Activated T-helper 9 cell treated with anti-CD3 and anti-CD28 coated beads, Interleukin-2, amount 50 U/mL, for 16 hours (primary cell): ENCODE measurements at places on chromosomes 2 and 18.
A peak's percentile ranks its signal among the peaks of the same experiment; 100 is the strongest.

GRCh38 chr2:74327627-74328026 is 15.6 kb downstream of the SLC4A5 start:
- DNase-seq = no peak

GRCh38 chr18:54964741-54965140 is 5.5 kb upstream of the CCDC68 start:
- DNase-seq = no peak

DNA sequence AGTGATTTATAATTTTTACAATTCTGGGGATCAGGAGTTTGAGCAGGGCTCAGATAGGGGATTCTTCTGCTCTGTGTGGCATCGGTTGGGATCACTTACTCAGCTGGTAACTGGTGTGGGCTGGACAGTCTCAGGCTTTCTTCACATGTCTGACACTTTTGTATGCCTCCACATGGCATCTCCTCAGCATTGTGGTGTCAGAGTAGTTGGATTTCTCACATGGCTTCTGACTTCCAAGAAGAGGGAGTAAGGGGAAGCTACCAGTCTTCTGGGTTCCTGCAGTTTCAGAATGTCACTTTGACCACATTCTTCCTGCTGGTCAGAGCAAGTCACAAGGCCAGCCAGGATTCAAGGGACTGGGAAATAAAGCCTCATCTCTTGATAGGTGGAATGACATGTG is 55.6 kb downstream of the NCOA1 start:
- DNase-seq = no peak

- DNase-seq = no peak
Observed at GRCh38 chr2:174632841-174633622, 35.4 kb upstream of the WIPF1 start.

GRCh38 chr2:184875911-184876310 is 277.6 kb downstream of the ZNF804A start:
- no peak for DNase-seq

GRCh38 chr2:96267159-96267971 is 1.3 kb downstream of the CIAO1 start:
- peak; percentile 12 for DNase-seq

DNA sequence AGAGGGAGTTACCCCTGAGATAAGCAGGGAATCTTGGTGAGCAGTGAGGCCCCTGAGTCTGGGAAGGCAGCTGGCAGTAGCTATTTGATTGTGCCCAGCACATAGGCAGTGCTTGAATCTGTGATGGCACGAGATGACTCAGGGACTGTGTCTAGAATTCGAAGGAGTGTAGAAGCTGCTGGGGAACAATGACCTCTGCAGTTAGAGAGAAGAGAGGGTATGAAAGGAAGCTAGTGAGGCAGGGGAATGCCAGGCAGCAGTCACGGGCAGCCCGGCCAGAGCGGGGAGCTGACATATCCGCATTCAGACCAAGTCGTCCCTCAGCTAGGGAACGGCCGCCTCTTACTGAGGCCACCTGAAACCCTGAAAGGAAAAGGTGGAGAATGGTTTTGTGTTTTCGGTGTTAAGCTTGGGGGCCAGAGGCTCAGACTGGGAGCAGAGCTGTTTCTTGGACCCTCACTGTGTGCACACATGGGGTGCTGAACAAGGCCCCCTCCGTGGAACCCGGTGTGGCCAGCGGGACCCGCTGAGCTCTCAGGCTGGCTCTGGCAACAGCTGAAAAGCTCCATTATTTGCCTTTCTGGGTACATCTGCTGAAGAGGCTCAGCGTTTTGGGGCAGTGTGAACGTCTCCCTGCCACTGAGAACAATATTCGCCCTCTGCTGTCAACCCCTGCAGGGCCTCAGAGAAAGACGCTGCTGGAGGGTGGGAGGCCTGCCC is 32.9 kb downstream of the ARHGEF4 start:
- DNase-seq = no peak

GRCh38 chr18:4455113-4455811 is at the start of gene DLGAP1:
TSS of gene DLGAP1 (minus strand) at chr18:4455307.
- no peak for DNase-seq

- DNase-seq = no peak
Observed at GRCh38 chr2:162731917-162732804, 106.4 kb downstream of the KCNH7 start.

DNA sequence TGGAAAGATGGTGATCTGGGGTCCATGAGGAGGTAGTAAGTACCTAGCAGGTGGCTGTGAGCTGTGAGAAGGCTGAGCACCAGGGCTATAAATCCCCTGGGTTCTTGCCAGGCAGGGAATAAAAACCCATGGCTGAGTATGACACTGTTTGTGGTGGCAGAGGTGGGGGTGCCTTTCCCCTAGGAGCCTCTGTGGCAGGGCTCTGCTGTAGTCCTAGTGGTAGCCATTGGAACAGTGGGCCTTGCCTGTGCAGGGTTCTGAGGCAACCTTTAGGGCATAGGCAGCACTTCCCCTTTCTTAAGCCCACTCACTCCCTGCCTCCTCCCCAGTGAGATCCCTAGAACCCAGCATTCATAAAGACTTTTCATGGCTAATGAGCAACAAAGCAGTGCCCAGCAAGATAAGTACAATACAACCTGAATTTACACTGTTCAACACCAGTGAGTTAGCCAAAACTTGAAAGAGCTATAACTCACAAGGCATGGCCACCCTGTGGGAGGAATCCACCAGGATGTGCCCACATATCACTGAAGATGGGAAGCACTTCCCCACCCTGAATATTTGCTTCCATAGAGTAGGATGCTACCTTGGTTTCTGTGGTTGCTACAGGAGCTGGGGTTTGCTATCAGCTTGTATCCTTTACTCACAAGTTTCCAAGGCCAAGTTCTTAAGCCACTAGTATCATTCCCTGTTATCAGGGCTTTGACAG is 100.9 kb upstream of the NEUROD1 start:
- no peak for DNase-seq

DNA sequence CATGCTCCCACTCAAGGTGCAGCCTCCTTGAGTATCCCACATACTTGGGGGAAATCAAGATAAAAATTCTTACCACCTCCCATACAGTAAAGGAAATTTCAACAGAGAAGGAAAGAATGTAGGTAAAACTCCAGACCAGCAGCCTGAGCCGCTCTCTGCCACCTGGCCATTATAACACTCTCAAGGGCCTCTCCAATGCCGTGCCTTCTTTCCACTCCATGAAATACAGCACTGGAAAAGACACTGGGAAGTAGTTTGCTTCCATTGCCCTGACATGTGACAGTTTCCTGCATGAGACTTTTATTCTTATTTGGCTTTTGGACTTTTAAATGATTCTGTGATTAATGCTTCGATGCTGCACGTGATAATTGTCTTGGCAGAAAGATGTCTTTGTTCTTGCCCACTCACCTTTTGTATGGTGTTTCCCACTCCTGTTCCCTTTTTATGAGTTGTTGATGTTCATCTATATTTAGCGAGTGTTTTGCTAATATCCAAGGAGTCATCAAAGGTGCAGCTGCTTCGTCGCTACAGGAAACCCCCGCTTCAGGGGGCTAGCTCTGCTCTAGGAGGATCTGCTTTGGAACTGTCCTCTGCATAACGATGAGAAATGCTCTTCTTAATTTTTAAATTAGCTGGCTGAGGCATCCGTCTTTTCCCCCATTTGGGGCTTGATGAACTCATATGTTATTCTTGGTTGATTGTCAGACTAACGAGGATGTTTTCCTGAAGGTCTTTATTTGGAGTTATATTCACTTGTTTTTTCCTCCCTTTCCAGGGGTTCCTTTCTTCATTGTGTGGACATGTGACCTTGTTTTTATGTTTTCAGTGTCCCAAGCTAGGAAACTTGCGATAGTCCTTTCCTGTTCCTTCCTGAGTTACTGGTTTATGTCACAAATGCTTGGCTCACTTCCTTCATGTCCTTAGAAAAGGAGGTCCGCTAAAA is 179.4 kb downstream of the TXNL1 start:
- DNase-seq = no peak

DNA sequence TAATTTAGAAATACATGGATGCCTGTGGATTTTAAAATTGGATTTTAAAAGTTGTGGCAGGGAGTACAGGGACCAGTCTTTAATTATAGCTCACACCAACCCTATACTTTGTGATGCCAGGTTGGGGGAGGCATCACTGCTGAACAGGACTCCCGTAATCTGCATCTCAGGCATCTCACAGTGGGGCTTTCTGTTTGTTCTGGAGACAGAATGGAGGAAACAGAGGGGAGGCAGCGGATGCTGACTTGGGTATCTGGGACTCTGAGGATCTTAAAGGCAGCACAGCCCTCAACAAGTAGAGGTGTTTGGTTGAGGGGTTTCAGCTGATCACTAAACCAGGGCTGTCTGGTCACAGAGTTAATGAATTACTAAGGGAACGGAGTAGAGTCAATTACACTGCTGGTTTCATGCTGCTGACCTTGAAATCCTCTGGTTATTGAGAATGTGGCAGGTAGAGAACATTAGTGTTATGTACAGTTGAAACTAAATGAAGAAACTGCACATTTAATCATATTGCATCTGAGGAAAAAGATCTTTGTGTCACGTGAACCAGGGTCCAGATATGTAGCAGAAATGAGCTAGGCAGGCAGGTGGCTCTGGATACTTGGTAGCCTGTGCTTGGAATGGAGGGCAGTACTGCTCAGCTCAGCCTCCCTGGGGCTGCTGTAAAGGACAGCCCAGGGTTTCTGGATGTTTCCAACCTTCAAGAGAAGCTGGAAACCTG is 40.3 kb downstream of the FHOD3 start:
- no peak for DNase-seq

GRCh38 chr2:198232281-198232680 is 427.9 kb downstream of the PLCL1 start:
- DNase-seq = no peak

DNA sequence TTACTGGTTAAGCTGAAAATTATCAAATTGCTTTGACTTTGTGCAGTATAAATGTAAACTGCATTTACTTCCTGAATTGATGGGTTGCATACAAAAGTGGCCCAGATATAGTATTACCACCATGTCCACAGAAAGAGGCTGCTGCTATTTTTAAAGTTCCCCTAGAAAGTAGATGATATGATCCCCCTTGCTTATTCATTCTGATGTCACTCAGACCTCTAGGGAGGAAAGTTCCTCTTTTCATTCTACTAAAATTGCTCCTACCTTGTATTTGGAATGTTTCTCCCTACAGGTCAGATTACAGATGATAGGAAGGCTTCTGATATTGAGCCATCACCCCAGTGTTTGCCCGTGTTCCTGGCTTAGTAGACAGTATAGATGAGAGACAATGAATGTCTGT is 247.6 kb upstream of the TNP1 start:
- no peak for DNase-seq

GRCh38 chr2:23456881-23457760 is 72.1 kb downstream of the KLHL29 start:
- no peak for DNase-seq

- DNase-seq = no peak
Observed at GRCh38 chr2:147086715-147087114, 758.1 kb upstream of the ACVR2A start.

DNA sequence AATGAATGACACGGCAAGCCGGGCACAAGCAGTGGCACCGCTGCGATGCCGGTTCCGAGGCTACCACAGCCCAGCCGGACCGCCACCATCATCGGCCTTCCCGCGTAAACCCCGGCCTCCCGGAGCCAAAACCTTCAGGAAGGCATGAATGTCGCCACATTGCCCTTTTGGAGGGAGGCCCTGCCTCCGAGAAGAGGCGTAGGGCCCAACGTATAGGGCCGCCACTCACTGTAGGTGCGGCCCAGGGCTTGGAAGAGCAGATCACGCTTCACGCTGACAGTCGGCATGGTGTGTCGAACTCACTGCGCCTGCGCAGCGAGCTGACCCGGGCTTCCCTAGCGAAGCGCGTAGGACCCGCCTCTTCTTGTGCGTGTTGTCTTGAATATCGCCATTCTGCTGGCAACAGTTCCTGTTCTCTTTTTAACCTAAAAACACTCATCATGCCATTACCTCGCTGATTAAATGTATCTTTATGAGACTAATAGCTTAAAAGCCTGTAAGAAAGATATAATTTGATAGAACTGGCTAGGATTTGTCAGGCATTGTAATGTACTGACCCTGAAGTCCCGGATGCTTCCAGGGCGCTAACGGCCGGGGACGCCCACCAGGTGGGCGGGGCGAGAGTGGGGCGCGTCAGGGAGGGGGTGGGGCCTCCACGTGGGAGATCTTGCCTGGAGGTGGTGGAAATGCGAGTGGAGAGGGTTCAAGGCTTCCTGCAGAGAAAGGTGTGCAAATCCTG is at the start of gene FARSB:
TSS of gene FARSB (minus strand) at position 306 of the 739 bp plus-strand sequence. CDS start at position 287, 19 bp downstream.
- peak; percentile 87 for DNase-seq

DNA sequence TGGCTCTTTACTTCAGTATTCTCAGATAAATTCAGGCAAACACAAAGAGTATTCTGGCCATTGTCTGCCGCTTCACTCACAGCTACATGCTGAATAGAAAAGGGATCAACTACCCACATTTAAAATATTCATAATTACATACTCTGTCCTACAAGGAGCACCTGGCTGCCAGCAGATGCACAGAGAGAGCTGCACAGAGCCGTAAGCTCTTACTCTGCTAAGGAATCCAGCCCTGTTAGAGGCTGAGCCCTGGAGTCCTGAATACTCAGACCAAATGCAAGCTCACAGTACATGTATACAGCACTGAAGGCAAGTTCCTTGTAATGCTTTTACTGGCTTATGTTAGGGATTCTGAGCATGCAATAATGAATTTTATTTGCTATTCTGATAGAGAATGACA is 80.3 kb downstream of the FTCDNL1 start:
- DNase-seq = no peak

- DNase-seq = no peak
Observed at GRCh38 chr2:219969508-219969907, 342.1 kb downstream of the SLC4A3 start.

DNA sequence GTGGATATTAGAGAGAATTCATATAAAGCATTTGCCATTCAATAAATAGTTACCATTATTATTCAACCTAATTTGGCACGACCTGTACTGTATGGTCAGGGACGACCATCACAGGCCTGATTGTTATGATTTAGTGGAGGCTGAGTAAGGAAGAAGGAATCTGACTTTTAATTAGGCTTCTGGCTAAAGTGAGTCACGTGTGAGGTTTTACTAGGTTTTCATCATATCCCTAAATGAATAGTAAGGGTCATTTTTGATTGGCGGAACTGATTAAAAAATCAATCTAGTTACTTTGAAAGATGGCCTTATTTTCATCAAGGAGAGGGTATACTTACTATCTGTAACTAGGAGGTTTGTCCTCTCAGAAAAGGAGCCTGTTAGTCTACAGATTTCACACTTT is 143.4 kb downstream of the ADCYAP1 start:
- no peak for DNase-seq

- no peak for DNase-seq
Observed at GRCh38 chr2:28234807-28235206, 157.9 kb upstream of the FOSL2 start.

DNA sequence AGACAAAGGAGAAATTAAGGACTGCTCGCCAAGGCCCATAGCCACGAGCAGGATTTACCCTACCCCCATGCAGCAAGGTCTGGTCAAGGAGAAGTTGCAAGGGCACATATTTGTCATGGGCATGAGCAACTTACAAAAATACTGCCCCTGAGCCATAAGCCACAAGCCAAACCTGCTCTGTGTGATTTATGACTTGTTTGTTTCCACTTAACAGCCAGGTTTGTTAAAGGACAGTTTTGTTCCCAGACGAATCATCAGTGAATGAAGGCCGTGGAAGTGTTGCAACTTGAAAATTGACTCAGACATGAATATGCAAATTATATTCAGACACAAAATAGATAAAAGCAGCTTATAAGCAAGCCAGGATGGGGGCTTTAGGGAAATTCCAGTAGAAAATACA is 31.3 kb upstream of the EVA1A start:
- DNase-seq = no peak
